ENCODE measurements at places on chromosomes 1 and 21.

GRCh38 chr1:27007909-27008582 lies 4.6 kb downstream of the TENT5B start:
- no peak for DNase-seq

DNA sequence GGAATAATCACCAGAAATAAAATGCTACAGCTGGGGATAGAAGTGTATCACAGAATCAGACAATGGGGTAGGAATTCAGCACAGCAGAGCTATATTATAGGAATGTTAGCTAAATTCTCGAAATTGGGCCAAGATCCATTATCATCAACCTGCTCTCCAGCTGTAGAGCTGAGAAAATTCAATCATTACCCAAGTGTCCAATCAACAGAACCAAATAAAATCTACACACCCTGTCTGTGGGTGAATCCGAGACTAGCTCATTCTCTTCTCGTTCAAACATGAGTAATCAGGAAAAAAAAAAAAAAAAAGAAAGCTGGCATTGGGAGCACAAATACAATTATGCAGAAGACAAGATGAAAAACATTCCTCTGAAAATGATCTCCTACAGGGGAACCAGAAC lies 119.2 kb downstream of the CDC7 start:
- no peak for DNase-seq

- DNase-seq, result no peak
These were observed 31.1 kb downstream of the PABPC4 start for GRCh38 chr1:39545531-39545930.

GRCh38 chr1:60564916-60565750 lies 491.6 kb upstream of the C1orf87 start:
- no peak for DNase-seq

DNA sequence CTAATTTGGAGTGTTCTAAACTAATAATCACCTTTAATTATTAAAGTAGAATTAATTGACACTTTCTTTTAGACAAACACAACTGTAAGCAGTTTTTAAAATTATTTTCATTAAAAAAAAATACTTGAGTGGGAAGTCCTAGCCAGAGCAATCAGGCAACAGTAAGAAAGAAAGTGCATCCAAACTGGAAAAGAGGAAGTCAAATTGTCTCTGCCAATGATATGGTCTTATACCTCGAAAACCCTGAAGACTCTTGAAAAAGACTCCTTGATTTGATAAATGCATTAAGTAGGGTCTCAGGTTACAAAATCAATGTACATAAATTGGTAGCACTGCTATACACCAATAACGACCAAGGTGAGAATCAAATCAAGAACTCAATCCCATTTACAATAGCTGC lies 83.0 kb upstream of the GADD45A start:
- DNase-seq, result peak; percentile 25

GRCh38 chr1:205907794-205908193 lies 35.5 kb downstream of the SLC26A9 start:
- no peak for DNase-seq

DNA sequence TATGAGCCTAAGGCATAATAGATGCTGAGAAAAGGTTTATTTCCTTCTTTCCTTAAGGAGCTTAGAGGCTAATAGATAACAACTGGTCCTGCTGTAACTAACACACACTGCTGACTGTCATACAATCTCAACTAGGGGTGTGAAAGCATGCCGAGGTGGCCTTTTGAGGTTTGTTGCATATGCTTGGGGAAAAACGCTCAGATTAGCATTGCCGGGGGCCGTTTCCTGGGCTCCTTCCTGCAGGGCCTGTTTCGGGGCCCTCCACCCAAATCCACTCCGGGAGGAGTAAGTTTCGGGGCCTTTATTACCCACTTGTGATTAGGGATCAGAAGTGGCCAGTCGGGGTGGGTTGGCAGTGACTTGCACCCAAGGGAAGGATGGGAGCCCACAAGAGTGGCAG lies 27.2 kb upstream of the RCSD1 start:
- DNase-seq, result no peak

GRCh38 chr1:114080511-114081436 lies 72.9 kb downstream of the SYT6 start:
- DNase-seq, result no peak
